ENCODE measurements at places on chromosomes 1 and 21.

DNA sequence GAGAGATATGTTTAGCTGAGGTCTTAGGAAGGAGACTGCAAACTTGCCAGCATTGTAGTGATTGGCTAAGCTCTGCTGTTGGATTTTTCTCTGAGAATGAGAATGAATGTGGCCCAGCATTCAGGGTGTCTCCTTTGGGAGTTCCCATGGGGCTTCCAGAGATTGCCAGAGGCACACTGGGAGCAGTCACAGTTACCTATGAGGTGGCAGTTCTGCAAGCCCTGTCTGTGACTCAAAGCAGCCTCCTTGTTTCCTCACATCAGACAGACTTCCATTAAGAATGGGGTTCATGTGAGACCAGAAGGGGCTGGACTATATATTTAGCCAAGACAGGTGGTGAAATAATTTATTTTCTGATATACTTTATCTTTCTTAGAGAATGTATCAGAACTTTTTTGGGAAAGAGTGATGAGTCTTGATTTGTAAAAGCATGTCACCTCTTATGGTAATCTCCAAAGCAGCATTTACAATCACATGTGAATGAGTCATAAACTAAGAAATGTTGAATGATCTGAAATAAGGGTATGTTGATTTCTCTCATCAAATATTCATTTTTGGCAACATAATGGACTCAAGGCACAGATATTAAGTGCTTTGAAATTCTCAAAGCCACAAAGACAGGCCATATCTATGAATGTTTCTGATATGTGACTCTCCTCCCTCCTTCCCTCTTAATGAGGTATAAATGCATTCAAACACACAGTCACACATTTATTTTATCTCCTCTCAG, 9.5 kb upstream of the SLC19A2 start:
- DNase-seq, result peak; percentile 10

DNA sequence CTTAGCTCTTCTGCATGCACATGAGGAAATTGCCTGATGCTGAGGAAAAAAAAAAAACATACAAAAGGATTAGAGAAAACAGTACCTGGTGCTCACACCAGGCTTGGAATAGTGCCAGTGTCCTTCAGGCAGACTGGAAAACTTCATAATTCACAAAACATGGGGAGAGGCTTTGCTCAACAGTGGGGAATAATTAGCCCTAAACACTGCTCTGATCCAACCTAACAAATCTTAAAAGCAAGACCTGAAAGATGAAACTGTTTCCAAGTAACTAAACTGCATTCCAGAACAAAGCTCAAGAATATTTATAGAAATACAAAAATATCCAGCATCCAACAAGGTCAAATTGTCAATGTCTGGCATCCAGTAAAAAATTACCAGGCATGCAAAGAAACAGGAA, 124.8 kb downstream of the AK5 start:
- DNase-seq, result no peak

- DNase-seq, result no peak
These were observed 608.3 kb upstream of the ZP4 start for GRCh38 chr1:238499021-238499420.

- no peak for DNase-seq
These were observed 34.4 kb upstream of the PADI1 start for GRCh38 chr1:17170571-17170970.

- no peak for DNase-seq
These were observed 51.2 kb upstream of the LRP8 start for GRCh38 chr1:53378932-53379661.

DNA sequence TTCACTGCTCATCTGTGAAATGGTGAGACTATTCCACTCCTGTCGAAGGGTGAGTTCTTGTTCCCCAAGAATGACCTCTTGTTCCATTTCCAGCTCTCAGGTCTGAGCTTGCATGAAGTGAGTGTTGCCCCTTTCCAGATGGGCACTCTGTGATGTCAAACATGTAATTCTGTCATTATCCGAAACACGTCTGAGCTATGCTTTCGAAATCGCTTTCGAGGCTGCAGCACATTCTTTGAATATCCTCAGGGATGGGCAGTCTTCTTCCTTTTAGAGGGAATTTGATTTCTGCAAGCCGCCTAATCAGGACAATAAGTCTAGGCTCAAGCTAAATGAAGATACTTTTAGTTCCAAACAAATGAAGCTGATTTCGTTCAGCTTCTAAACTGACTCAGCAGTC, 15.1 kb downstream of the NFASC start:
- DNase-seq, result no peak

DNA sequence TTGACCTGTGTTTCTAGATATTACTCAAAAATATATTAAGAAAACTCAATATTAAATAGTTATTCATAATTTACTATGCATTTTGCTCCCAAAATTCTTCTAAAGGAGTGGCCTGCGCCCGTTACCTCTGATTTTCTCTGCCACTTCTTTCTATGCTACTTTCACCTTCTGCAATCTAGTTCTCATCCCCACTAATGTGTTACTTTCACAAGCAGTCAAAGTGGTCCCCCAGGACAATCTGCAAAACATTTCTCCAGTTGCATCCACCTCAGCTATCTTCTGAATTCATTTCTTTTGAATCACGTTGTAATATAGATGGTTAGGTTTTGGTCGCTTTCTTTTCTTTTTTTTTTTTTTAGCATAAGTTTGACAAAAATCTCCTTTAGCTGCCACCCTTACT, 13.4 kb downstream of the INSL5 start:
- no peak for DNase-seq

- DNase-seq, result no peak
These were observed 11.8 kb upstream of the OTUD7B start for GRCh38 chr1:150022357-150022756.

- DNase-seq, result no peak
These were observed 18.4 kb downstream of the IQGAP3 start for GRCh38 chr1:156553860-156554485.

- DNase-seq, result no peak
These were observed 324.6 kb upstream of the CHRM3 start for GRCh38 chr1:239061770-239062169.

DNA sequence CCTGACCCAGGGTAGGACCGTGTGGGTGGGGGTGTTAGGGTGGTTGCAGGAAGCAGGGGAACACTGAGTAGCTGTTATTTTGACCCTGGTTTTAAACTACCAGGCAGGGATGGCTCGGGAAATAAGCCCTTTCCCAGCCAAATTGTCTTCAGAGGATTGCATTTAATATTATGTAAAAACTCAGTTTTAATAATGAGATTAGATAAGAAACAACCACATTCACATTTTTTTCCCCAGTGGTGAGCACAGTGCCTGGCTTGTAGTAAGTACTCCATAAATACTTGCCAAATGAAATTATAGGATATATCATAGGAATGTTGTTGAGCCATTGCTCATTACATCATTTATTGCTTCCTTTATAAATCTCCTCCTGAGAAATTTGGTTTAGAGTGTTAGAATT, 3.1 kb upstream of the ACP6 start:
- DNase-seq, result no peak

DNA sequence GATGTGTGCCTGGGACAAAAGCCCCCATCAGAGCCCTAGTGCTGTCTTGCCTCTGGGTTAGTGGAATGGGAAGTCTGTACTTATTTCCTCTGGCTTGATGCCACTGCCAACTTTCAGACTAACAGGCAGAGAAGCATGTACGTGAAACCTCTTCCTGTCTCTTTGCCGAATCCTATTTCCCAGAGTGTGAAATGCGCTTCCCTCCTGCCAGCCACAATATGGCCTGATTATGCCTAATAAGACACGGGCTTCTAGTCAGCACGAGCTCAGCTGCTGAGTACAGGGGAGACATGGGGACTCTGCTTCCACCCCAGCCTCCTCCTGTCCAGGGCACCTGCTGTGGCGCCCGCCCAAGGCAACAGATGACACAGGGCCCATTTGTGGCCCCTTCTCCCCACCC, 111.4 kb downstream of the KCND3 start:
- DNase-seq, result no peak

GRCh38 chr1:99776120-99776519, 9.7 kb upstream of the FRRS1 start:
- no peak for DNase-seq

DNA sequence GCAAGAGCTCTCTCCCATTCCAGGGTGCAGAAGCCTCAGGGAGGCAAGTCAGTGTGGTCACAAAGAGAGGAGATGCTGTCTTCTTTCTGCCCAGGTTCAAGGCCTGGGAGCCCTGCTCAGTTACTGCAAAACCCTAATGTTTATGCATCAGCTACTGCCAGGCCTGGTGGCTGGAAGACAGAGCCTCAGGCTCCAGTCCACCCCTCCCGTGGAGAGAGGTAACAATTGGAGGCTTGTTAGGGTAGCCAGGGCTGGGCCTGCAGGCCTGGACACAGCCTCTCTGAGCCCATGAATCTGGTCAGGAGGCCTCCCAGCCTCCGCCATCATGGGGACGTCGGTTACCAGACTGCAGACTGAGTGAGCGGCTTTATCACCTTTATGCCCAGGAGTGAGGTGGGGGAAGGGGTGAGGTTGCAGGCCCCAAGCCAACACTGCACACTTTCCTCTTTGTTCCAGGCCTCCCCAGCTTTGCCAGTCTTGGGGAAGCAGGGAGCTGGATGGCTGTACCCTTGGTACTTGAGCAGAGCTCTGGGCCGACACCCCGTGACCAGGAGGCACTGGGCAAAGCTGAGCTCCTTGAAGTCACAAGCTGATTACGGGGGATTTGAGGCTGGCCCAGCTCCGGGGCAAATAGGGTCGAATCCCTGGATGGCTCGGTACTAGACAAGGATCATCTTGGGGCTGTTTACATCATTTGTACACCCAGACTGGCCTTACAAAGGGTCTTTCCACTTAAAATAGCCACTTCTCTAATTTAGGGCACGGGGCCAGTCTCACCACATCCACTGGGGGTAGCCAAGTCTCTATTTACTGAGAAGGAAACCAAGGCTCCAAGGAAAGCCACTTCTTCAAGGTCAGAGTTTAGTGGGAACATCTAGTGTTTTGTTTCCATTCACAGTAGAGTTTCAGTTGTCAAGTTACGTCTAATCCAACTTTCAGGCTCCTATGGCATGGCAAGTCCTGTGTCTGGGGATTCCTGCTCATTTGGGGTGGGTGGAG, 5.2 kb downstream of the SLC2A1 start:
- DNase-seq, result no peak

GRCh38 chr21:45910548-45911221, 70.9 kb upstream of the COL6A1 start:
- no peak for DNase-seq

GRCh38 chr1:192869308-192869940, 60.6 kb downstream of the RGS2 start:
- no peak for DNase-seq

DNA sequence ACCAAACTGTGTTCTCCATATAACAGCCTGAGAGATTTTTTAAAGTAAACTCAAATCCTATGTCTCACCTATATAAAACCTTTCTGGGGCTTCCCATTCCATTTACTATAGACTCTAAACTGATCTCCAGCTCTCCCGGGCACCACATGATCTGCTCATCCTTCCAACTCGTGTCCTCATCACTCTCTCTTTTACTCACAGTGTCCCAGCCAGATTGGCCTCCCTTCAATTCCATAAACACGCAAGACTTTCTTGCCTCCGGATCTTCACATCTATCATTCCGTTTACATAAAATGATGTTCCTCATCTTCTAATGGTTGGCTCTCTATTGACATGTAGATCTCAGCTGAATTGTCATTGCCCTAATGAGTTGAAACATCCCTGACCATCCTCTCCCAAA, 59.4 kb downstream of the ZNF697 start:
- no peak for DNase-seq

DNA sequence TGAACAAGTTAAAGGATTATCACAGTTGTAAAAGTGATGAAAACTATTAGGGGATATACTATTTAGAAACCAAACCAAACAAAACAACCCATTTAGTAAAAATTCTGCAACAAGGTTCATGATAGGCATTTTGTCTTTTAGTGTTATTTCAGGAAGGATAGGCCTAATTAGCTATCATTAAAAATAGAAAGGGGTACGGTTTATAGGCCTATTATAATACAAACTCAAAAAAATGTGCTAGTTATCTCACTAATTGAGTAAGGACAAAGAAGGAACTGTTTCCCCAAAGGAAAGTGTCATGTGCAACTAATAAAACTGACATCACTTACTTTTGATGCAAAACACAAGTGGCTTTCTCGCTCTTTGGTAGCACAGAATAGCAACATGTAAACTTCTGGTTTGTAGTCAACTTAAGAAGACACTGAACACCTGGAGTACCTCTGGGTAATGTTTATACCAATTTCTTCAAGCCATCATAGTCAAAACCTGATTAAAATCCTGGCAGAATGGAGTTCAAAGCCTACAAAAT, 28.5 kb downstream of the SLC16A1 start:
- DNase-seq, result no peak

DNA sequence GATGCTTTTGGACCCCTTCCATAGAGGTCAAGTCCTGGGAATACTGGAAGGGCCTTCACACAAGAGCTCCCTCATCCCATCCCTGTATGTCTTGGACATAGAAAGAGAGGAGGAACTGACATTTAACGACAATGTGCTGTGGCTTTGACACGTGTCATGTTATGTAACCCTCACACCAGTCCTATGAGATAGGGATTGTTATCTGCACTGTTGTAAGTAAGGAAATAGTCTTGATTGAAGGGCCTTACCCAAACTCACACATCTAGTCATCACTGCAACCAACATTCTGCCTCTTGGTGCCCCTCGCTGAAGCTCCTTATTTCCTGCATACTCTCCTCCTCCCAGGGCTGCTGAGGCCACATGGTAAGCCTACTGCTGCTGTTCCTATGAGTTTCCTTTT, 63.7 kb upstream of the ANGPTL1 start:
- DNase-seq, result no peak

DNA sequence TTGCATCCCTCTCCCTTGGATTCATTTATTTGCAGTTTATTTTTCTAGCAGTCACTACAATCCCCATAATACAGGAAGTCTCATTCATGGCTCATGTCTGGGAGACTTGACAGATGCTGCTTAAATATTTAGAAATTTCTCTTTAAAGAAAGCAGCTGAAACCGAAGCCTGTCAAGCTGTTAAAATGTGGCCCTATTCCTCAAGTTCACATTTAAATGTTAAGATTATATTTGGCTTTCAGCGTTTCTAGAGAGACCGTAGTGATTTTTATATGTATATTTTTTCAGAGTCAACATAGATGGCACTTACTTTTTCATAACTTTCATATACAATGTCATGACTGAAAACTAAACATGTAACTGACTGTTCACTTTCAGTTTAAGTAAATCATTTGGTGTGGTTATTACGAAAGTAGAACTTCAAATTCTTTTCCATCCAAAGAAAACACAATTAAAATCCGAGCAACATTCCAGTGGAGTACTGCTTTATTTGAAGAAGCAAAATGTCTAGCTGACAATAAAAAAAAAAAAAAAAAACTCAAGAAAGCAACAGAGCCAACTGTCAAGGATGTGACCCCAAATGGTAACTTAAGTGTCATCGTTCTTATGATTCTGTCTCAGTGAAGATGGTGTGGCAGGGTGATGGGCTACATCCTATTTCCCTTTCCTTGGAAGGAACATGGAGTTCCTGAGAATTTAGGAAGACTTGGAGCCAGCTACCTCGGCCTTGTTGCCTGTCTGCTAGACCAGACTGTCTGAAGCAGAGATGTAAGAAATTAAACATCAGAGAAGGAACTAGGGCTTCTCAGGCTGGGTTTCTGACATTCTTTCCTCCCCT, 37.8 kb downstream of the MIS18A start:
- DNase-seq, result no peak

Measured in stimulated activated CD4-positive, alpha-beta T cell treated with anti-CD3 and anti-CD28 coated beads, Interleukin-15, amount 100 ng/mL, for 24 hours (primary cell).